ENCODE measurements at places on chromosomes 6 and 20. TPM values are rescaled to one million over a fixed set of nuclear protein-coding genes. Genes with fewer than 3 reads are reported as not detected.

GRCh38 chr6:63236398-63236817 lies 25.1 kb downstream of the FKBP1C start:
- H3K4me3 ChIP-seq: no peak overlapping the region
- H3K36me3 ChIP-seq: no peaks in the 10 kb centered on the region
- H3K27ac ChIP-seq: no peak overlapping the region
- H3K27me3 ChIP-seq: no peaks in the 10 kb centered on the region
- no peak for DNase-seq

DNA sequence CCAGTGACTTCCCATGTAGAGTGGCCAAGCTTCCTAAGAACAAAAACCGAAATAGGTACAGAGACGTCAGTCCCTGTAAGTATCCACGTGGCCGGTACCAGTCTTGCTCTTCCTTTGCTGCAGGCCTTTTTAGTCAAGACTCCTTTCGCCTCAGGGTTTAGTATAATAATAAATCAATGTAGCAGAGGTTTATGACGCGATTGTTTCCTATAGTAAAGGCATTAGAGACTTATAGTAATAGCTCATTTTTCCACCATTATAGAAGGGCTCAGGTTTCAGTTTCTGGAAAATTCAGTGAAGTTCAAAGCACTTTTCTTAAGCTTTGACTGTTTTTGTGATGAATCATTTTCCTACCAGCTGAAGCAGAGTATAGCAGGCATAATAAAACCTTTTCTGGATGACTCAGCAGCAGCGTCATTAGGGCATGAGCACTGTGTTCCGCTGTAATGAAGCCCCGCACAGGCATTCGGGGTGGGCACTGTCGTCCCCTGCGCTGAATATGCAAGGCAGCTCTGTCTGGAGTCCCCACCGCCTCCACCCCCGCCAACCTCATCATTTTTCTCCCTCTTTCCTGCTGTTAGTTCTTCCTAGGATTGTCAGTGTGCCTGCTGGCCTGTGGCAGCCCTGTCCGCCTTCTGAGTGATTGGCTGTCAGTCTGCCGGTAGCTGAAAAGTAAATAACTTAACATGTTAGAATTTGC lies 51.3 kb downstream of the PTPN1 start:
- H3K4me1 ChIP-seq: peaks cover 57% of the 10 kb centered on the region
- no peaks in the 10 kb centered on the region for H3K36me3 ChIP-seq
- H3K27ac ChIP-seq: peak overlapping the region; percentile 79
- DNase-seq: no peak
- H3K4me3 ChIP-seq: no peak overlapping the region
- H3K27me3 ChIP-seq: no peaks in the 10 kb centered on the region

DNA sequence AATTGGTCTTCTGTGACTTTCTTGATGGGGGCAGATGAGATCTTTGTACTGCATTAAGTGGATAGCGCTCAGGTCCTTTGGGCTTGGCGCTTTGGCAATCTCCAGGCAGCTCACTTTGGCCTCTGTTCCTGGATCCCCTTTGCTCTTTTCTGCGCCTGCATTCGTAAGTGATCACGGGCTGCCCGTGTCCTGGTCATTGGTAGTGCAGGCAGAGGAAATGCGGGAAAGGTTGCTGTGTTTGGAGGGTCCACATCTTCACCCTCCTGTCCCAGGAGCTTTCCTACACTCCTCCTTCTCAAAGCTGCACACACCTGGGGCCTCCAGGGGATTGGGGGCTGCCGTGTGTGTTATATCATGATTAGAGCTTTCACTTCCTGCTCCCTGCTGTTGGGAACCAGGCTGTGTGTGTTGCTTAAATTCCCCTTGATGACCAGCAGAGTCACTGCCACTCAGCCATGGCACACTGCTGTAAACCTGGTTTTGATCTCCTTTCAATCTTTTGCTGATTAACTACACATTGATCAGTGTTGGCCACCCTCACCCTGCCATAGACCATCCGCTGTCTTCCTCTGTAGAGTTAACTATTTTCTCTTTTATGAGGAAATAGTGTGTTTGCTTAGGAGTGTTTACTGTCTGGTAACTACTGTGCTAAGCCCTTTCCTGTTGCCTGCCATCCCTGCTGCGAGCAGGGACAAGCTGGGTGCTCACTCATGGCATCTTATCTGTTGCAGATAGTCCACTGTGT lies 13.0 kb upstream of the SNHG17 start:
- peaks cover 19% of the 10 kb centered on the region for H3K4me1 ChIP-seq
- H3K27me3 ChIP-seq: no peaks in the 10 kb centered on the region
- H3K36me3 ChIP-seq: no peaks in the 10 kb centered on the region

- H3K27me3 ChIP-seq: no peaks in the 10 kb centered on the region
- H3K4me3 ChIP-seq: no peak overlapping the region
- DNase-seq: no peak
- no peaks in the 10 kb centered on the region for H3K36me3 ChIP-seq
- H3K27ac ChIP-seq: no peak overlapping the region
Measured at GRCh38 chr6:138722425-138723371, 50.9 kb upstream of the CCDC28A start.

DNA sequence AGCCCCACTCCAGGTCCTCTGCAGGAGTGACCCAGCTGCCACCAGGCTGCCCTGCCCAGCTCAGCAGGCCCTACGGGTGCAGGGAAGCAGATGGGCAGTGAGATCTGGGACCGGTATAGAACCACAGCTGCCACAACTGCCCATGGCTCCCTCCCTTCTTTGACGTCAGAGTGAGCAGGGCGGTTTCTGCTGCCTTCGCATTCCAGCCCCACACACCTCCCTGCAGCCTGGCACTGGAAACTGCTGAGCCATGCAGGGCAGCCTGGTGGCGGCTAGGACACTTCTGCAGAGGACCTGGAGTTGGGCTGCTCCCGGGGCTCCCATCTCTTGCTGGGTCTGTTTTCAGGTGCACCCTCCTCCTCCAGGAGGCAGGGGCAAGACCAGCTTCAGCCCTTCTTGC lies 101.6 kb upstream of the CD93 start:
- DNase-seq: no peak
- H3K36me3 ChIP-seq: no peaks in the 10 kb centered on the region
- peak overlapping the region; percentile 34 for H3K4me3 ChIP-seq
- H3K27me3 ChIP-seq: no peaks in the 10 kb centered on the region
- H3K27ac ChIP-seq: peak overlapping the region; percentile 53

- H3K36me3 ChIP-seq: no peaks in the 10 kb centered on the region
- H3K27ac ChIP-seq: no peak overlapping the region
- H3K27me3 ChIP-seq: no peaks in the 10 kb centered on the region
- no peak overlapping the region for H3K4me3 ChIP-seq
- no peaks in the 10 kb centered on the region for H3K4me1 ChIP-seq
Measured at GRCh38 chr20:15927893-15928650, 645.2 kb downstream of the KIF16B start.

DNA sequence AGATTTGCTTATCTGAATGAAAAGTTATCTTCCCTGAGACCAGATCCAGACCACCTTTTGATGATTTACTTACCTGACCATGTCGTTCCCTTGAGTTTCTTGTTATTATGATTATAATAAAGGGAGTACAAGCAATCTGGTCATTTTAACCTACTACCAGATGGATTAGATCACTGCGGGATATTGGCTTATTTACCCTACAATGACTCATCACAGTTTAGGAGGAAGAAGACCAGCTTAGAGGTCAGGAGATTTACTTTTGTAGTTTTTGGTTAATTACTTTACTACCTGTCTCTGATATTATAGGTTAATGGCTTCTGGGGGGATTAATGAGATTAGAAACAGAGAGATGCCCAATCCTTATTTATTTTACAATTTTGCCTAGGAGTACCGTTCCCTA lies 10.7 kb downstream of the PKIB start:
- no peaks in the 10 kb centered on the region for H3K27me3 ChIP-seq
- H3K4me1 ChIP-seq: no peaks in the 10 kb centered on the region
- no peaks in the 10 kb centered on the region for H3K36me3 ChIP-seq
- no peak for DNase-seq
- H3K27ac ChIP-seq: no peak overlapping the region
- no peak overlapping the region for H3K4me3 ChIP-seq

BPIFB1 gene
- not detected for total RNA-seq

IL20RA gene
- total RNA-seq: 21.9 TPM

GRM1 gene
- not detected for total RNA-seq

TFAP2A gene
- total RNA-seq: 19.4 TPM

SLC17A1 gene
- not detected for total RNA-seq

MRAP2 gene
- total RNA-seq: 4.2 TPM

TNNC2 gene
- not detected for total RNA-seq

CYP21A2 gene
- 9.3 TPM for total RNA-seq
